GM18507 (cell line): ENCODE measurements at places on chromosomes 6 and 20.

GRCh38 chr20:50876063-50876685 lies 55.1 kb downstream of the ADNP start:
- DNase-seq, result no peak

GRCh38 chr20:20712004-20712473 lies 405 bp downstream of the RALGAPA2 start:
- no peak for DNase-seq

DNA sequence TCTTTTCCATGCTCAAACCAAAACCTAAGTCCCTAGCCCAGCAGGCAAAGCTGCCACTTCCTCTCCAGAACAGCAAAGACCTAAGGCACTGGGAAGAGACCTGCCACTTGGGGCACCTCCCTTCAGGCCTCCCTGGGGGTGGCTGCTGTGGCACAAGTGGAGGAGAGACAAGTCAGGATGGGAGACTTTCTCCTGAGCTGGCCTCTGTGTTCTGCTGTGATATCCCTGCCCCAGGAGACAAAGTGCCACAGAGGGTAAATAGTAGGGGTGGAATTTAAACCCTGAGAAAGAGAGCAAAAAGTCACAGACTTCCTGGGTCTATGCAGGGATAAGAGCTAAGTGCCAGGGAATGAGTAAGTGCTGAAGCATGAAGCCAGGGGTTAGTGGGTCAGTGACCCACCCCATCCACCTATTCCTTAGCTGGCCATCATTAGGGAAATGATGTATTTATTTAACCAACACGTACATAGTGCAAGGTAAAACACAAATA lies 84.2 kb downstream of the MRPL14 start:
- DNase-seq, result no peak

GRCh38 chr6:137399881-137400443 lies 94.2 kb downstream of the OLIG3 start:
- no peak for DNase-seq

- DNase-seq, result no peak
These were observed 497.5 kb downstream of the UTRN start for GRCh38 chr6:144782634-144783033.

GRCh38 chr20:62222972-62223371 lies 2.9 kb upstream of the HRH3 start:
- DNase-seq, result no peak

- DNase-seq, result no peak
These were observed 111.9 kb downstream of the FRK start for GRCh38 chr6:115948751-115949150.

GRCh38 chr6:105892577-105893262 lies 193.4 kb upstream of the PRDM1 start:
- peak; percentile 38 for DNase-seq

DNA sequence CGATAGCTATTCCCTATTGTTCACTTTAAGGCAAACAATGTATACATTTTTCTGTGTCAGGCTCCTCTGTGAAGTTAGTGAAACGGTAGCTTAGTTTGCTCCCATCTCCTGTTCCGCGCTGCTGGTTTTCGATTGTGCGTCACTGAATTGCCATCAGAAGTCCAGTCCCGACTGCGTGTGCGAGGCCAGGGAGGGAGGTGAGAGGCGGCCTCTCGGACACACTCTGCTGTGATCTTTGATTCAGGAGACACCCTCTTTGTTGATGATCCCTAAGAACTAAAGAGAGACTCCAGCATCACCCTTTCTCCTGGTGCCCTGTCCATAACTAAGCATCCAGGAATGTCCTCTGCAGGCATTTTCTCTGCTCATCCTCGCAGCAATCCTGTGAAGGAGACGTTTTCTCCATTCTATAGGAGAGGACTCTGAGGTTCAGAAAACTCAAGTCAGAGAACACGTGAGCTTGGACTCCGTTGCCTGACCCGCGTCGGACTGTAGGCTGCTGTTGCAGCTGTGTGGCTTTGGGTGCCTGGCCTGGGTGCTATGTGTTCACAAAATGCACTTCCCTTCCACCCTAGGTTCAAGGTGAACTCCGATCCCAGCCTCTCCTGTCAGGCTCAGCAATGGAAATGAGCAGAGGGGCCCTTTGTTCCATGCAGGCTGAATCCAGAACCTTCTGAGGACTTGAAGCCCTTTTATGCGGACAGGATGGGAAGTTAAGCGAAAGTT lies 24.1 kb upstream of the UNC93A start:
- DNase-seq, result no peak

DNA sequence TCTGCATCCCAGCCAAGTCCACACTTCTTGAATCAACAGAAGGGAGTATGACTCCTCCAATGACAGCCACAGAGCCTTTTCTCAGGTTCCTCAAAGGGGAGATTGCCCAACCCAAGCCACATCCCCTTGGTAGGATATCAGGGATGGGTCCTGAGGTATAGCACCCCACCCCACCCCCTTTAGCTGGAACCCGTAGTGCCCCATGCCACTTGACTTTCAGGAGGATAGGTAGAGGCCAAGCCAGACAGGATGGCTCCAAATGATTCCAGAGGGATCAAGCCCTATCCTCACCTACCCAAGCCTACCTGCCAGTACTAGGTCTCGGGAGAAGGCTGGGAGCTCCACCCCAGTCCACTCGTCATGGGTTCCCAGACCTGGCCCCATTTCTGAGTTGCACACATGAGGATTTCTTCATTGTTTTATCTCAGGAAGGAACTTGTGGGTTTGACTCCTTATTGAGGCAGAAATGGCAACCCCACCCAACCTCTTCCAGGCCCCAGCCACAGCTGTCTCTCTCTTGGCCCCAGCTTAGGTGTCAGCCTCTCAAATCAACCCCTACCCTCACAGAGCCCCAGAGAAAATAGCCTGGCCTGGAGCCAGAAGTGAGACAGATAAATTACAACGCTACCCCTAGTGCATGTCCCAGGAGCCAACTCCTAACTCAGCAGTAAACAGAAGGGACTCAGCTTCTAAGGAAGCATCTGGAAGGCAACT lies 3.6 kb downstream of the CCND3 start:
- DNase-seq, result no peak

DNA sequence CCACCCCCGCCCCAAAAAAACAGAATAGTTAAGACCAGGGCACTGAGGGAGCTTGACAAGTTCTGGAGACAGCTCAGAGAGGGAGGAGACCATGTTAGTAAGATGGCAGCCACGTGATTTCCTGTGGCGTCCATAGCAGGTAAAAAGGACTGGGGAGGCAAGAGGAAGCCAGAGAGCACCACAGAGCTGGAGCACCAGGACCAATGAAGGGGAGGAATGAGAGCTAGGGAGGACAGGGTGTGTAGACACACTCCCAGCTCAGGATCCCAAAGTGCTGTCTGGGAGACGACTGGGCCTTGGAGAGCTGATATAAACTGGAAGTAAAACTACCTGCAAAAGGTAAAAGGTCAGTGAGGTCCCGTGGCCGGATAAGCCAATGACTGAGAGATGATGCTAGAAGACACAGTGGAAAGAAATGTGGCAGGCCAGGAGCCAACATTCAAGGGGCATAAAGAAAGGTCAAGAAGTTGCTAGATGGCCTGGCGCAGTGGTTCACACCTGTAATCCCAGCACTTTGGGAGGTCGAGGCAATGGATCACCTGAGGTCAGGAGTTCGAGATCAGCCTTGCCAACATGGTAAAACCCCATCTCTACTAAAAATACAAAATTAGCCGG lies 39.0 kb downstream of the SLC23A2 start:
- DNase-seq, result no peak

- no peak for DNase-seq
These were observed 39.6 kb upstream of the CD93 start for GRCh38 chr20:23125625-23126191.

DNA sequence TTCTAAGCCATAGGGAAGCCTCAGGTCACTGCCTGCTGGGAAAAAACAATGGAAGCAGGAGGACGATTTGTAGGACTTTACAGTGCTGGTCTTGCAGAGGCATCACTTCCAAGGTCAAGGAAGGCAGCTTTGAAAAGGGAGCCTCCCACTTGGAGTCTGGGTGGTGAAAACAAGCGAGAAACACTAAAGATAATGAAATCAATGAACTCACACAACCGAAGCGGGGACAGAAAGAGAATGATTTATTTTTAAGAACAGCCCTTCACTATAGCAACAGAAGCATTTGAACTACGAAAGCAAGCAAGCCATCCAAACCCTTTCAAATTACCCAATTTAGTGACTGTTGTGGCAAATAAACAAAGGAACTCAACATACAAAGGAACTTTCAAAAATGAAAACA lies 227.5 kb downstream of the THBS2 start:
- DNase-seq, result no peak

DNA sequence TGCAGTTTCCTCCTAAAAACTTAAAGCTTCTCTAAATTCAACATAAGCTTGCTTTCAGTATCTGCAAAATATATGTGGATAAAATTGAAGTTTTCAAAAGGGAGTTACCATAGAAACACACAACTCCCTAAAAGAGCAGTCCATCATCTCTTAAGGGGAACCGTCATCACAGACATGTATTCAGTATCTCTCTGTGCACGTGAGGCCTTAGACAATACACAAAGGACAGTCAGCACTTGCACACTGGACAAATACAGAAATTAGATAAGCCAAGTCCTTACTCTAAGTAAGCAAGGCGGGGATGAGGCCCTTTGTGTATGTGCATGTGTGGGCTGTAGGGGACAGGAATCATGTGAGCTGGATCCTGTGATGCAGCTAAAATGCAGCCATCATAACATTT lies 136.6 kb downstream of the BACH2 start:
- DNase-seq, result no peak

DNA sequence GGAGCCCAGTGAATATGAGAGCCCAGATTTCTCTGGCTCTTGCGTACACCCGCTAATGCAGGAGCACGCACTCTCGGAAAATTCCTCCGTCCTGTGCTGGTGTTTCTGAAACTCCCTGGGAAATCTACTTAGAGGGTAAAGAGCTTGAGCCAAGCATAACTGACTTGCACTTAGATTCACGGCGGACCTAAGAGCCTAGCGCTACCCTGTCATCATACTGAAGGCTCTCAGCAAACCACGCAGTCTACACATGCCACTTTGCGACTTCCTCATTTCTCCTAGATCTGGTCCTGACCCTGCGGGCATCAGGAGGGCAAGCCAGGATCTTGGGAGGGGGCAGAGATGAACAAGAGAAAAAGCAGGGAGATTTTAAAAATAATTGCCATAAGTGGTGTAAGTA lies 324.7 kb downstream of the CD83 start:
- DNase-seq, result no peak

DNA sequence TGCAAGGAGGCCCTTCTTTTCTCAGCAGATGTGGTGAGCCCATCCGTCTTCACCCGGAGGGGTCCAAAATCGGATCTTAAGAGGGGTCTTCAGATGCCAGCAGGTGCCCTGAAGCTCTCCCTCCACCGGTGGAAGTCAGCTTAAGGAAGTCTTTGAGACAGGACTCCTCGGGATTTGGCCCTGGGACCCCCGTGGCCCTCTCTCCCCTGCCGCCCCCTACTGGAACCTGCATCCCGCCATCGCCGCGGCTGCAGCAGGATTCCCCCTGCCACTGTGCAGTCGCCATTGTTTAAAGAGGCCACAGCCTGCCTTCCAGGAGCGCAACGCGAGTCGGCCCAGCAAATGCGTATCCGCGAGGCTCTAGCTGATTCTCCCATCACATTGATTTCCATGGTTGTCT lies 292.5 kb upstream of the ZNF337 start:
- DNase-seq, result no peak

- DNase-seq, result no peak
These were observed 9.2 kb downstream of the RPF2 start for GRCh38 chr6:110990840-110991576.
